Colonic mucosa (tissue), 4 donors: ENCODE measurements at places on chromosomes 12 and 14. TPM values are rescaled to one million over a fixed set of nuclear protein-coding genes. Genes with fewer than 3 reads are reported as not detected.

PNMA1 gene
- total RNA-seq, result 13.4 TPM

FAM186B gene
- total RNA-seq, result 0.27 TPM

MED13L gene
- 92.6 TPM for total RNA-seq

- DNase-seq, result no peak
Measured at GRCh38 chr12:9951026-9951675, 19.0 kb upstream of the CLEC2A start.

TRPV4 gene
- total RNA-seq, result 0.10 TPM

POTEG gene
- total RNA-seq, result not detected

DNA sequence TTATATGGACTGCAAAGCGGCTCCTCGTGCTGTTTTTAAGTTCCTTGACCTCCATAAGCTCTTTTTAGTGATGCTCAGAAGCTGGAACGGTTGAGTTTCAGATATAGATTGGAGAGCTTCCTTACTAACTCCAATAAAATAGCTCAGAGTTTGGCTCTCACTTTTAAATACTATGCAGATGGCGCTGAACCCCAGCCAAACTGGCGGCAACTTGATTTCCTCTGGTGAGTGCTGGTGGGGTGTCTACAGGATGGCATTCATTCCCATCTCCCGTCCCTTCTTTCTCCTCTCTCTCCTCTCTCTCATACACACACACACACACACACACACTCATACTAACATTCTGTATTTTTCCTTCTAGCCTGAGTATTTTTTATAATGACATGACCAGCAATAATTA is 346.3 kb downstream of the ETNK1 start:
- no peak for DNase-seq

DNA sequence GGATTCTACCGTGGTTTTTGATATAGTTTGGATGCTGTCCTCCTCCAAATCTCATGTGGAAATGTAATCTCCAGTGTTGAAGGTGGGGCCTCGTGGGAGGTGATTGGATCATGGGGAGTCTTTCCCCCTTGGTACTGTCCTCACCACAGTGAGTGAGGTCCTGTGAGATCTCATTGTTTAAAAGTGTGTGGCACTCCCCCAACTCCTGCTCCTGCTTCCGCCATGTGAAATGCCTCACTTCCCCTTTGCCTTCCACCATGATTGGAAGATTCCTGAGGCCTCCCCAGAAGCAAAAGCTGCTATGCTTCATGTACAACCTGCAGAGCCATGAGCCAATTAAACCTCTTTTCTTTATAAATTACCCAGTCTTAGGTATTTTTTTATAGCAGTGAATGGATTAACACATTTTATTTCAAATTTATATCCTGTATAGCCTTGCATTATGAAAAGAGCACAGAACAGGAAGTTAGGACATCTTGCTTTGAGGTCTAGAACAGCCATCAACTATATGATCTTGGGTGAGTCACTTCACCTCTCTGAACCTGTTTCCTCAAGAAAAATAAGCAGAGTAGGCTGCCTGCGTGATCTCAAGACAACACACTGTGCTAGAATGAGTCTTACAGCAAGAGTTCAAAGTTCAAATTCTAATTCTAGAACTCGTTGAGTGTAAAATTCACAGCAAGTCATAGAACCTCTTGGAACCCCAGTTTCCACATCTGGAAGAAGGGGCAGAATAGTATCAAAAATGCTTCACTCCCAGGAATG is 160.9 kb upstream of the EEA1 start:
- DNase-seq, result peak; percentile 58

DNA sequence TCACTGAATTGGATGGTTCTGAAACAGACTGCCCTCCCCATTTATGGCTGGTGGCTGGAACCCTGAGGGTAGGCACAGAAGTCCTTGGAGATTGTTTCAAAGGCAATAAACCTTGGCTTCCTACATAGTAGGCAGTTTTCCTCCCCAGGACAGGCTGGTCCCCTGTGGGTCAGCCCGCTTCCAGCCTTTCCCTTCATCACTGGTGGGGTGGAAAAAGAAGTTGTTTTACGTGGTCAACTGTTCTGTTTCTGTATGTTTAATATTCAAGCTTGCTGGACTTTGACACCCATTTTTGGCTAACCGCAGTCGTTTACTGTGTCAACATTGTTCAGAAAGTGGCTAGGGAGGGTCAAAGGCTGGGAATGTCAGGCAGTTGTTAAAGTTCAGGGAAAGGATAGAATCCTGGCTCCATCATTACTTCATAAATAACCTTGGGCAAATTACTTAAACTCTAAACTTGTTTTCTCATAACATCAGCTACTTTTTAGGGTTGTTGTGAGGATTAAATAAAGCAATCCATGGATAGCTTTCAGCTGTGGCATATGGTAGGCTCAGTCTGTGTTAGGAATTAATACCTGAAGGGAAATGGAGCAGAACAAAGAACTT is 2.4 kb downstream of the KLHDC2 start:
- peak; percentile 86 for DNase-seq

EGLN3 gene
- total RNA-seq, result 292 TPM

GRCh38 chr12:105104762-105105161 is 2.8 kb upstream of the WASHC4 start:
- no peak for DNase-seq

CD69 gene
- 1.4 TPM for total RNA-seq

TDRD9 gene
- total RNA-seq, result 0.44 TPM

DNA sequence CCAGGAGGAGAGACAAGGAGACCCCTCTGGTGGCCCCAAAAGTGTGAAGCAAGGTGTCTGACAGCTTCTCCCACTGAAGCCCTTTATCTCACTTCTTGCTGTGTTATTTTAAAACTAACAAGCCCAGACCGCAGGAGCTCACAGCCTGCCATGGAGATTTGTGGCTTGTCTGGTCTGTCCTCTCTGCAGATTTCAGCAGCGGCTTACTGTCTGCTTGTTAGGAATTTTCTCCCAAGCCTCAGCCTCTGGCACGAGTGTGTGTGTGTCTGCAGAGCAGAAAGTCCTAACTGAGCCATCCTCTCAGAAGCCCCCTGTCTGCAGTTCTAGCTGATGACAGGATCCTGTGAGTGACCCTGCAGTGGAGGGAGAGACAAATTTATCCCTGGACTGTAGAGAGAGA is 87.9 kb upstream of the HSPB8 start:
- DNase-seq, result no peak

DNA sequence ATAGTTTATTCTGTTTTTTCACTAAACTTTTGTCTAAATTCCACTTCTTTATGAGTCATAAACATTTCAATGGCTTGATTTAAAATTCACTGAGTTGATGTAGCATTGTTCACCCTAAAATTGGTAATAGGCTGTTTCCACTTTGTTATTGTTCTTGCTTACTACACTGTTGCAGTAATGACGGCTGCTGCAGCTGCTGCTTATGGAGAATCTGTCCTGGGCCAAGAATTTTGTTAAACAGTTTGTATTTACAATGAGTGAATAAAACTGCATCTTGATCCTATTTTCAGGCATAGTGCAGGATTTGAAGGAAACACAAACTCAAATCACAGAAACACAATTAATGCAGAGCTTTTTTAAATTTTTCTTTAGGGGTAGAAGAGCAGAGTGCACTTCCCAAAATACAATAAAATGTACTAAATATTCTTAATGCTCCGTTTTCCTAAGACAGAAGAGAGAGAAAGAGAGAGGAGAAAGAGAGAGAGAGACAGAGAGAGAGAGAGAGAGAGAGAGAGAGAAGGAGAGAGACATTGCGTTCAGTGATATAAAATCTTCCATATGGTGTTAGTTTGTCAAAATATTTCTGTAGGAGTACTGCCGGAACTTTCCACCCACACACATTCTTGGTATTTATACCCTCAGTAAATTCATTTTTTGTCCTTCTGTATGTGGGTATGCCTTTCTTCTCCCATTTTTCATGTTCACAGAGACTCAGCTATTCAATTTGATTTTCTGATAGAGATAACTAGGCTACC is 266.4 kb downstream of the LRFN5 start:
- DNase-seq, result no peak

GRCh38 chr12:12563290-12563928 is 746 bp upstream of the DUSP16 start:
- no peak for DNase-seq

COL2A1 gene
- total RNA-seq, result 1.1 TPM

DNA sequence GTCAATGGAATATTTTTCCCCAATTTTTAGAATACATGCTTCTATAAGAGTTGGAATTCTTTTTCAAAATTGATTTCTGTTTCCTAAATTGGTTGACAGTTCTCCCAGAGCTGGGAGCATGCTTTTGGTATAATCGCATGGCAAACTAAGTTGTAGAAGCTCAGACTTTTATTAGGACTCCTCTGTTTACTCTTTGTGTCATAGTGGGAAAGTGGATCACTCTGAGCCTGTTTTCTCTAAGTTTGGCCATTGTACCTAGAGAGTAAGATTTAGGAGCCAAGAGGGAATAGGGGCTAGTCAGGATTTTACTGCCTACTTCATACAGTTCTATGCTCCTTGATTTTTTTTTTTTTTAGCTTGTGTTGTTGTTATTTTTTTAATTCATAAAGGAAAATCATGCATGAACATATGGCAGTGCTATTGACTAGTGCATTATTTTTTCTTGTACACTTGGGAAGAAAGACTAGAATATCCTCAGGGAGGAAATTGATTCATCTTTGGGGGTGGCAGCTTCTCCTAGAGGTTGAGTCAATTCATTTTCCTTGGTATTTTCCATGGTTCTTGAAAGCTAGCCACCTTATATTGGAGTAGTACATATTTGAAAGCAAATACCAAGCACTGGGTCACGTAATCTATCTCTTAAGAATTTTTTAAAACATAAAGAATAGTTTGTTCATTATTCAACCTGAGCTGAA is 77.7 kb upstream of the TRAF3 start:
- no peak for DNase-seq

DNA sequence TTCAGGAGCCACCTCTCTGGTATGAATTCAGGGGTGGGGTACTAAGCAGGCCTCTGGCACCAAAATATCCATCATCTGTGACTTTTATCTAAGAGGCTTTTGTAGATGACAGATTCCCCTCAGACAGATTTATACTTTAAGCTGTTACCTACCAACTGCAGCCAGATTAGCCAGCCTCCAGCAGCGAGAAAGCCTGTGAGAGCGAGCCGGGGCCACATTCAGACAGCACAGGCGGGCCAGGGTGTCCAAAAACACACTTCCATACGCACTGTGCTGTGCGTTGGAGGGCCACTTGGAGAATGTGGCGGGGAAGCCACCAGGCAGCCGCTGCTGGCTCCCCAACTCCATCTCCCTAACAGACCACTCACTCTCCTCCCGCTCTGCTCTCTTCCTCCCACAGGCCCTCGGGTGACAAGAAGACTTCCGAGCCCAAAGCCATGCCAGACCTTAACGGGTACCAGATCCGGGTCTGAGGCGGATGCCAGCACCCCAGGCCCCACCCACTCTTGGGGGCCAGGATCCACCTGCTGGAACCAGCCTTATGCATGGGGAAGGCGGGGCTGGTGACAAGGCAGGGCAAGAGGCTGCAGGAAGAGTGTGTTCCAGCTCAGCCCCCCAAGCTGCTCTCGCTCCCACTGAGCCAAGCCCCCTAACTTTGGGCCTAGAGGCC is 17.4 kb downstream of the VASH1 start:
- no peak for DNase-seq

DNA sequence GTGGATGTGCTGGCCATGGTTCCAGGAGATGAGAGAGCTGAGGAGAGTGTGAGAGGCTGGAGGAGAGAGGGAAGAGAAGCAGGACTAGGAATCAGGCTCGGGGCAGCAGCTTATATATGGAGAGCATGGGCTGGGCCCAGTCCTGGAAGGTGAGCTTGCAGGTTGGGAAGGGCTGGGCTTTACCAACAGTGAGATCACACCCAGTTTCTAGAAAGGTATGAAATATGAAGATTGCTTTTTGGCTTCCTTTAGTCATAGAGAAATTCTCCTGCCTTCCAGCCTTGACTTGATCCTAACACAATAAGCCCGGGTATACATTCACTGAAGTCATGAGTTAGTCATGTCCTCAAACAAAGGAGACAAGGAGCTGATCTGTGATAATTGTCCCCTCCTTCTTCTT is at the start of gene KRT6A:
Gene KRT6A (minus strand): TSS at position 86 of the 400 bp plus-strand sequence. CDS start 69 bp downstream, at position 17.
- no peak for DNase-seq

DNA sequence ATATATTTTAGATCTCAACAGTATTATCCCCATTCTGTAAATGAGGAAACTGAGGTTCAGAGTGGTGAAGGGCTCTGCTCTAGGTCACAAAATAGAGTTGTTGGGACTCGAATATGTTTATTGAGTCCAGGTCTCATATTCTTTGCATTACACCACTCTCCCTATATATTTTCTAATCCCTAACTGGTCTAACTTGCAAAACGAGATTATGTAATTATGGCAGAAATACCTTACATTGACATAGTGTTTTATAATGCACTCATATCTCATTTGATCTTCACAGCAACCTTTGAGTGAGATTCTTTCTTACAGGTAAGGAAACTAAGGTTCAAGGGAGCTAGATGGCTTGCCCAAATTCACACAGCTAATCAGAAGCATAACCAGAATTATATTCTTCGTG is 106.9 kb upstream of the LRIG3 start:
- DNase-seq, result no peak

DNA sequence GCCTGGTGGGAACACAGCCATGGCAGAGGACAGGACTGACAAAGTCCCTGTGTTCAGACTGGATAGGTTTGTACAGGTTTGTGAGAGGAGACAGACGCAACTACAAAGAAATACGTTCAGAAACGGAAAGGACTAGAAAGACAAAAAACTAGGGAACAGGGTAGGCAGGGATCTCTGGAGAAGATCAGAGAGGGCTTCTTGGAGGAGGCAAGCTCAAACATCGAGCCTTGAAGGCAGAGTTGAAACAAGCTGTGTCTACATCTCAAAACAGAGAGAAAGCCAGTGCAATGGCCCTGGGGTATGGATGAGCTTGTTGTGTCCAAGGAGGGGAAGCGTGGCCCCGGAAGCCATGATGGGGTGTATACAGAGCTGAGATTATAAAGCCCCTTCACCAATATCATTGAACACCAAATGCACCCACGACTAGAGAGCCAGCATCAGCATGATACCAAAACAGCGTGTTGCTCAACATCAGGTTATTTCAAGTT is 89.6 kb upstream of the NCOR2 start:
- DNase-seq, result no peak

DNA sequence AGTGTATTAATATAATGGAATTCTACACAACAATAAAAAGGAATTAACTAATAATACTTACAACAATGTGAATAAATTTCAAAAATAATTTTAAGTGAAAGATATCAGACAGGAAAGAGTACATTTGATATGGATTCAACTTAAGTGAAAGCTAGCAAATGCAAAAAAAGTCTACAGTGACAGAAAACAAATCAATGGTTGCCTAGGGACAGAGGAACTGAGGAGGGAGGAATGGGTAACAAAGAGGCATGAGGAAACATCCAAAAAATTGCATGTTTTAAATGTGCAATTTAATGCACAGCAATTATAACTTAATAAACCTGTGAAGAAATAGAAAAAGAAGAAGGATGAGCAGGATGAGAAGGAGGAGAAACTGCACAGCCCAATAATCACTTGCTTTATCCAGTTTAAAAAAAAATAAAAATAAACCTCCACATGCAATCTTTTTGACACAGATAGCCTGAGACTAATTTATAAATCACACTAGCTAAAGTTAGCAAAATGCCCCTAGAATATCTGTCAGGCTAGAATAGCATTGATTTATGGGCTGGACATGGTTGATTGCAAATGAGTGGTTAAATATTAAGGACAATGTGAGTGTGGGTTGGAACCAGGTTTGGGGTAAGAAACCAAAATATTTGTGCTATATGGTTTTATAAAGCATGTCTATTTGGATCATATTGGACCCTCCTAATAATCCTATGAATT is 1089.1 kb downstream of the TRHDE start:
- no peak for DNase-seq
